ENCODE measurements at places on chromosomes 4 and X. TPM values are rescaled to one million over a fixed set of nuclear protein-coding genes. Genes with fewer than 3 reads are reported as not detected.

Gene MYOZ2
- total RNA-seq: 11.3 TPM

Gene TSPAN5
- total RNA-seq: 27.5 TPM

GRCh38 chrX:133745349-133745748 is 240.0 kb downstream of the GPC3 start:
- no peak for DNase-seq

DNA sequence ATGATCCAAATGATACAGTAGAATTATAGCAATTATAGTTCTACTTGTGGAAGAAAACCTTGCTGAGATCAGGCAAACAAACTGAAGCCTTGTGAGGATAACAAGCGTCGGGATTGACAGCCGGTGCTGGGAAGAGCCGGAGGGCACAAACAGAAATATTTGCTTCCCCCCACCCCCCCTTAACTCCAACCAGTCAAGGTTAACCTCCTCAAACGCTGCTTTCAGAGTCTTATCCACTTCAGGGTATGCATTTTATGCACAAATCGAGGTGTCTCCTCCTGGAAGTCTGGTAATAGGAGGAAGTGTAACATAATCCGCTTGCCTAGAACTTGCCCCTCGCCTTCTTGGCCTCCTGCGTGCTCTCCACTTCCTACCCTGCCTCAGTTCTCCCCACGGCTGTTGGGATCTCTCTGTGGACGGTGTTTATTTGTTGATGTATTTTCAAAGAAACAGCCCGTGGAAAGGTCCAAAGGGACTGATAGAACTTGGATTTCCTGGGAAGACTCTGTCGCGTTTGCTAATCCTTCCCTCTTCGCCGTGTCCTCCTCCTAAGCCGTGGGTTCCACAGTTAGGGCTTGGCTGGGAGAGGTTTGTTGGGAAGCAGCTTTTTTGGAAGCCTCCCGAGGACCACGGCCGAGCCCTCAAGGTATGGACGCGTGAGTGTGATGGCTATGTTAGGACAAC is 4.1 kb upstream of the ARX start:
- DNase-seq: no peak

Gene KLKB1
- total RNA-seq: 1.5 TPM

DNA sequence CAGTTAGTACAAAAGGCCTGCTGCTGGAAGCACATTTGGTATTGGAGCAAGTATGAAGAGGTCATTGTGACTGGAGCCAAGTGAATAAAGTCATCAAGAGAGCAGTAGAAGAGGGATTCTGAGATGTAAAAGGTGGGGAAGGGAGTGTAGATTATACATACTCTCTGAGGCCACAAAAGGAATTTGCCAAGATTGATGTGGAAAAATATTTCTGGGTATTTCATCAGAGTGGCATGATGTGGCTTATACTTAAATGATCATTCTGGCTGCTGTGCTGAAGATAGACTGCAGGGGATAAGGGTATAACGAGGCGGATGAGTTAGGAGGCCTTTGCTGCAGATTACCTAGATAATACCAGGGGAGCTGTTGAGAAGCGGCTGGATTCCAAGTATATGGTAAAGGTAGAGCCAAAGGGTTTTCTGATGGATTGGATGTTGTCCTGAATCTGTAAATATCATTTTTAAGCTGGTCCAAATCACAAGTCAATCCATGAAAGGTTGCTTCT is 231.8 kb upstream of the AGA start:
- DNase-seq: no peak

DNA sequence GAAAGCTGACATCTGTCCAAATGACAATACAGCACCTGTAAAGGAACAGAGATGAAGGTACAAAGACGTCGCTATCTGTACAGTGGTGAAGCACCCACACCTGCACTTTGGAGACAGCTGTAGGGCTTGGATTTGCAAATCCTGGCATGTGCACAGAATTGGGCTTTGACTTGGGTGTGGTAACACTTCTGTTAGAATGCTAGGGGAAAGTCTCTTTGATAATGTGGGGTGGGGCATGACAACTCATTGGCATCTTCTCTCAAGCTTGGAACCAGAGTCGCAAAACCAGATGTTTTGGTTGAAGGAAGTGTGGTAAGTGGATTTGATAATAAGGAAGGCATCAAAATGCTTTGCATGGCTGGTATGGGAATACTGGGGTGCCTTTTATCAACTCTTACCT is 55.5 kb downstream of the VCX3B start:
- DNase-seq: no peak

DNA sequence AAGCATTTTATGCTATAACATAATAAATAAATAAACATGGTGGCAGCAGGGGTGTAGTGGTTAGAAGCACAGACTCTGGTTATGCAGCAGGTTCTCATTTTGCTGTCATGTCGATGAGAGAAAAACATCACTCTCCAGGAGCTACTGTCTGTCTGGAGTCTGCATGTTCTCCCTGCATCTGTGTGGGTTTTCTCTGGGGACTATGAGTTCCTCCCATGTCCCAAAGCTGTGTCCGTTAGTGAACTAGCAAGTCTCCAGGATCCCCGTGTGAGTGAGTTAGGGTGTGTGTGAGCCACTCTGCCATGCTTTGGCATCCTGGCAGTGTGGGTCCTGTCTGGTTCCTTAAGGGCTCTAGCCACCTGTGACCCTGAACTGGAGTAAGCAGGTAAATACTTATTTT is 585.6 kb upstream of the AGA start:
- DNase-seq: no peak

- DNase-seq: no peak
Measured at GRCh38 chr4:107117726-107118125, 81.6 kb upstream of the DKK2 start.

Gene KCTD8
- 0.26 TPM for total RNA-seq

Gene C4orf51
- total RNA-seq: not detected

Gene SERTM2
- 0.37 TPM for total RNA-seq

DNA sequence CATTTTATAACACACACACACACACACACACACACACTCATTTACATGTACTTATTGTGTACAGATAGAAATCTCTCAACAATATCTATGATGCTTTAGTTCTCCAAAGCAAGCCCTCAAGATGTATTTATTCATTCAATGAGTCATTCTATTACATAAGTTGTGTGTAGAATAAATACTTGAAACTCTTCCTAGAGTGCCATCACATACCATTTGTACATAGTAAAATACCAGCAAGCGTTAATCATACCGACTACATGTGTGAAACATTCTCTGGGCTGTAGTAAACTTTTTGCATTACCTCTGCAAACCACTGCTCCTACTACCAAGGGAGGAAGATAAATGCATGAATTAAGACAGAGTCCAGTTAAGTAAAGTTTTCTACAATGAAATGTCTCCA is 70.9 kb downstream of the EPHA5 start:
- no peak for DNase-seq

GRCh38 chrX:130770615-130771014 is 132.4 kb downstream of the ENOX2 start:
- DNase-seq: no peak

- DNase-seq: no peak
Measured at GRCh38 chrX:82081027-82081426, 879.1 kb downstream of the SH3BGRL start.
